Hematopoietic multipotent progenitor cell treated with erythropoietin and hydrocortisone succinate and interleukin-3 and kit ligand, for 17 days (in vitro differentiated cells): ENCODE measurements at places on chromosomes 11 and 22.

GRCh38 chr11:126884594-126884993 lies 116.0 kb downstream of the KIRREL3 start:
- DNase-seq = no peak

- DNase-seq = no peak
Observed at GRCh38 chr11:68615657-68616056, 68.7 kb upstream of the GAL start.

- DNase-seq = no peak
Observed at GRCh38 chr11:46285173-46285572, 7.7 kb downstream of the CREB3L1 start.

GRCh38 chr11:113952070-113952469 lies 22.8 kb upstream of the HTR3A start:
- DNase-seq = no peak

- no peak for DNase-seq
Observed at GRCh38 chr11:94831529-94831928, 63.4 kb downstream of the AMOTL1 start.

- DNase-seq = no peak
Observed at GRCh38 chr11:86138958-86139357, 70.1 kb upstream of the PICALM start.

DNA sequence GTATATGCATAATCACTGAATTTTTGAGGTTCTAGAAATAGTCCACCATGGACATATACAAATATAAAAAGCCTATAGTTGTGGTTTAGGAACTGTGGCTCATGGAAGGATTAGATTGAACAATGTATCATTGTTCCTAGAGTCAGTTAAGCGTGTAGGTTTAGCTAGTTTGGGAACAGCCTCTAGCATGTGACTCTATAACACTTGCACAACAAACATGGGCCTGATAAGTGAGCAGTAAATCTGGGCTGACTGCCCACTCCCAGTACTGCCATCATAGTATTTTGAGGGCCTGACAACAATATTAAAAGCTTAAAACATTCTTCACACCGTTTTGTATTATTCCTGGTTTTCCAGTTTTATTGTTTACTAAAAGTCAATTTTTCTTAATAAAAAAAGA lies 47.0 kb downstream of the YAP1 start:
- DNase-seq = no peak

DNA sequence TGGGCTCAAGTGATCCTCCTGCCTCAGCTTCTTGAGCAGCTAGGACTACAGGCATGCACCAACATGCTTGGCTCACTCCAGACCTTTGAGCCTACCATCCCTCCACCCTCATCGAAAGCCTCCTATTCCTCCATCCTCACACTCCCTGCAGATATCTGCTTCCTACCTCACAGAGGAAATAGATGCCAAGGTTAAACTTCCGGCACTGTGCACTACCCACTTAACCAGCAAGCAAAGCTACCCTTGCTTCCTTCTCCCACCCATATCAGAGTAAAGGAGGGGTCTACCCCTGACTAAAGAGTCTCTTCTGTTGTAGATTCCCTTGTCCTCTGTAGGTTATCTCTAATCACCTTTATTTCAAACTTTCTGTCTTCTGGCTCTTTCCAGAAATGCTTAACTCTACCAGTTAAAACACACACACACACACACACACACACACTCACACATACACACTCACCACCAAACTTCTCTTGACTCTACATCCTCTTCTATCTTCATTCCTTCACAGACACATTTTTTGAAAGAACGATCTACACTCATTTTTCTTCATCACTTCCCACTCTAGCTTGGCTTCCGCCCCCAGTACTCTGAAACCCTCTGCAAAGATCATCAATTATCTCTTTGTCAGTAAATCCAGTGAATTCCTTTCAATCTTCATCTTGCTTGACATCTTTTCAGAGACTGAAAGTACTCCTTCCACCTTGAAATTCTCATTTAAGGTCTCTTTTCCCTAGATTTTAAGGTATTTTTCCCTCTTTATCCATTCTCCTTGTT lies 10.9 kb upstream of the SIK2 start:
- DNase-seq = no peak

DNA sequence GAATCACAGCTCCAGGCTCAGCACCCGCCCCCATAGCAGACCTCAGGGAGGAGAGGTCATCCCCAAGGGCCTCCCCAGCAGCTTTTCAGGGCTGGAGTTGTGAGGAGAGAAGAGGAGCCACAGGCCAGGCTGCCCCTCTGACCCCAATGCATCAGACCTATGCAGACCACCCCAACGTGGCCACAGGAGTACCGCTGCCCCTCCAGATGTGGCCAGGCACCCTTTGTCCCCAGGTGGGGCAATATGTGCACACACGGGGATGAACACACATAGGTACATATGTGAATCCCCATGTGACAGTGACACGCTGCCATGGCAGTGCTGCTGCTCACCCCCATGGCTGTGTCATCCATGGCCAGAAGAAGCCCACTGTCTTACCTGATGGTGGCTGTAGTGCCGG lies 10.9 kb downstream of the USH1C start:
- DNase-seq = no peak

DNA sequence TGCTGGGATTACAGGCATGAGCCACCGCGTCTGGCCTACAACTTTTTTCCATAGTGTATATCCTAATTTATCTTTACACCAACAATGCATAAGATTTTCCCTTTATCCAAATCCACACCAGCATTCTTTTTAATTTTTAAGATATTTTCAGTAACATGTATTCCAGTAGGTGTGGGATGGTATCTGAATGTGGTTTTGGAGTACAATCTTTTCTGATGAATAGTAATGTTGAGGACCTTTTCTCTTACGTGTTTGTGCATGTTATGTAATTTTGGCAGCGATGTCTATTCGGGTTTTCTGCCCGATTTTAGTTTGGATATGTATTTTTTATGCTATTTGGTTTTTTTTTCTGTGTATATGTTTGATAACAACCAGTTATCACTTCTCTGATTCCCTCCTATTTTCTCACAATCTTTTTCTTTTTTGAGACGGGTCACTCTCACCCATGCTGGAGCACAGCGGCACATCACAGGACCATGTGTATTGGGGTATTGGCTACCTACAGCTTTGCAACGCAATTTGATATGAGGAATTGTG lies 114.6 kb upstream of the GRK3 start:
- DNase-seq = no peak

GRCh38 chr11:8998017-8998416 lies 5.8 kb downstream of the NRIP3 start:
- DNase-seq = no peak

DNA sequence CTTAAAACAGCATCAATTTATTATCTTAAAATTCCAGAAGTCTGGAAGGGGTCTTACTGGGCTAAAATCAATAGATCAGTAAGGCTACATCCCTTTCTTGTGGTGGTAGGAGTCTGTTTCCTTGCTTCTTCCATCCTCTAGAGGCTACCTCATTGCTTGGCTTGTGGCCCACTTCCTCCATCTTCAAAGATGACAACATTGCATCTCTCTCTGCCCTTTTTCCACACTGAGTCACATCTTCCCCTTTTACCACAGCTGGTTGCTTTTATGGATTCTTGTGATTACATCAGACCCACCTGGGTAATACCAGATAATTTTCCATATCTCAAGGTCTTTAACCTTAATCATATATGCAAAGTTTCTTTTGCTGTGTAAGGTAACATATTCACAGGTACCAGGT lies 60.9 kb downstream of the GRIA4 start:
- no peak for DNase-seq

DNA sequence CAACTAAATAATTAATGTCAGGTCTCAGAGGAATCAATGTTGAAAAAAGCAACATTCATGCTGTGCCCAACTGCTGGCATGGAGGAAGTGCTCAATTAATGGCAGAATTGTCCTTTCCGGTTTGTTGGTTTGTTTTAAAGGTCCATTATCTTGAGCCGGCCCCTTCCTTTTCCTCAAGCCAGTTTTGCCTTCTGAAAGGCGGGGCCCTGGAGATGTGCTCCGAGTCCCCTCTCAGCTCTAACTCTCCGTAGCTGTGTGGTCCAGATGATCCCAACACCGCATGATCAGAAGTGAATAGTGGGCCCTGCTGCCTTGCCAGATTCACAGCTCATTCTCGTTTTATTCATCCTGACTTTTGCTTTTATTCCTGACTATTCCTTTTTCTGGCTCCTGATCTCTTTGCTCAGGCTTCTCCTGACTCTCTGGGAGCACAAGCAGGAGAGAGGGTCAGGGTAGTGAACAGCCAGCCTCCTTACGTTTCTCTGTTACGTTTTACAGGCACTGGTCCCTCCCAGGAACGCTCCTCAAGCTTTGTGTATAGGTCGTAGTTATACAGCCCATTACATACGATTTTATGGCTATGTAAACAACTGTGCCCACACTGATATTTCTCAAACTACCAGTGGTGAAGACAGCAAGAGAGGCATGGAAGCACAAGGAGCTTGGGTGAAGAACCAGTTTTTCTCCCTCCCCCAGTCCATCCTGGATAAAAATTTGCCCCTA lies 265.9 kb downstream of the LARGE1 start:
- DNase-seq = no peak

GRCh38 chr11:128763224-128763623 lies 69.4 kb downstream of the FLI1 start:
- no peak for DNase-seq

- DNase-seq = no peak
Observed at GRCh38 chr11:33926671-33927552, 35.0 kb upstream of the LMO2 start.

DNA sequence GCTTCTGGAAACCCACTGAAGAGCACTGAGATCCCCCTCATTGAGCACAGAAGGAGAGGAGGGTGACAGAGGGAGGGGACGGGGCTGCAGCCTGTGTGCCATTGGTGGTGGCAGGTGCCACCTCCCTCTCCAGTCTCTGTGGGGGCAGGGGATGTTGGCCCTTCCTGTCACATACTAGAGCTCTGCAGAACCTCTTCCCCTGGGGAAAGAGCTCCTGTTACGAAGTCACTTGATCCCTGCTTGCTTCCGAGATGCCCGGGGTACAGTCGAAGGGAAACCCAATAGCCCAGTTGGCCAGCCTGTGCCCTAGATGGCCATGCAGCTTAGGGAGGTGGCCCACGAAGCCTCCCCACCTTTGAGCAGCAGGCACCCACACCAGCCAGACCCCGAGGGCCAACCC lies 29.4 kb downstream of the DAGLA start:
- no peak for DNase-seq

GRCh38 chr11:78194490-78194889 lies 5.8 kb downstream of the USP35 start:
- no peak for DNase-seq

GRCh38 chr11:60280412-60280811 lies at the start of gene MS4A4A:
Gene MS4A4A, plus strand, starts transcription at chr11:60280666. Its CDS starts 10 bp downstream, at chr11:60280676.
- DNase-seq = no peak

GRCh38 chr11:17528181-17528691 lies 16.0 kb downstream of the USH1C start:
- DNase-seq = no peak

DNA sequence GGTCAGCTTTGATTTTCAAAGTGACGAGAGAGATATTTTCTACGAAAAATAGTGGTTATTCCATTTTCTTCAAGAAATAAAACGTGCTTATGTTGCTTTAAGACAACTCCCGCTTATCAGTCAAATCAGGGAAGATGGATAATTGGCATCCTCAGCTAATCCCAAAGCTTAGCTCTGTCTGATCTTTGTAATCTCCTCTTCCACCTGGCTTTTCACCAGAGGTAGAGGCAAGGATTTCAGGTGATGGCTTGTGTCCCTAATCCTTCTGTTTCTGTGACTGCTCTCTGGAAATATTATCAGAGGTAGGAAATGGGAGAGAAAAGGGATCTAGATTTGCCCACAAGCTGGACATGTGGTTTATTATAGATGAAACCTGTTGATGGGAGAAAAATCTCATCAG lies 78.9 kb downstream of the DBX1 start:
- no peak for DNase-seq

DNA sequence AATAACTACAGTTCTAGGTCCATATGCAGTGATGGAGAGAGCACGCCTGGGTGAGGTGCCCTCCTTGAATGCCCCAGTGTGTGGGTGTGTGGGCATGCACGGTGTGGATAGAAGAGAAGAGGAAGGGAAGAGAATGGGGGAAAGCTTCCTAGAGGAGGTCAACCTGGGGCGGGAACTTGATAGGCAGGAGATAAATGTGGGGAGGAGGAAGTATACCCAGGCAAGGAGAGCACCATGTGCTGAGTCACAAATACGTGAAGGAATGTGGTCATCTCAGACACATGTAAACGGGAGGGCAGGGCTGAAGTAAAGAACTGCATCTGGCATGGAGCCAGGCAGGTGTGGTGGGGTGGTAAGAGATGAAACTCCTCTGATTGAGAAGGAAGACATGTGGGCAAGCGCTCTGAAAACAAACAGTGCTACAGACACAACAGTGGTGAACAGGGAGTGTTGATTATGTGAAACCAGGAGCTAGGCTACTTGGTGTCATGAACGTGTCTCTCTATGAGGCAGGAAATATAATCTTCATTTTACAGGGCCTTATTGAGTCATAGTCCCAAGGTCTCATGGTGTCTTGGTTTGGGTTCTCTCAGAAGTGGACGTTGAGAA lies 61.5 kb upstream of the EED start:
- DNase-seq = peak; percentile 67

GRCh38 chr22:32684822-32685187 lies 116.7 kb upstream of the TIMP3 start:
- no peak for DNase-seq

DNA sequence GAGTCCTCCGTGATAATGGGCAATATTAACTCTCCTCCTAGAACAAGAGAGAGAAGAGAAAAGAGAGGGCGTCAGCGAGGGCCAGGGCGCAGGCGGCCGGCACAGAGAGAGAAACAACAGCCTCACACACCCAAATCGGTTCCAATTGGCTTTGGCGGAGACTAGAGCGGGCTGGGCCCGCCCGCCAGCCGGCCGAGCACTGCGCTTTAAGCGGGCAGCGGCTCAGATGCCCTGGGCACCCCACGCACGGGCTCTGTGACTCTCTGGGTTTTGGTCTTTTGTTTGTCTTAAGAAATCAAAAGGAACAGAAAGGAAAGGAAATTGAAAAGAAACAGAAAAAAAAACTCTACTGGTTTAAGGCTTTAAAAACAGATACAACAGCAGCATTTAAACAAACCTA lies 17.0 kb downstream of the SLC22A12 start:
- DNase-seq = no peak

- peak; percentile 67 for DNase-seq
Observed at GRCh38 chr11:27388001-27388400, 25.0 kb upstream of the CCDC34 start.

DNA sequence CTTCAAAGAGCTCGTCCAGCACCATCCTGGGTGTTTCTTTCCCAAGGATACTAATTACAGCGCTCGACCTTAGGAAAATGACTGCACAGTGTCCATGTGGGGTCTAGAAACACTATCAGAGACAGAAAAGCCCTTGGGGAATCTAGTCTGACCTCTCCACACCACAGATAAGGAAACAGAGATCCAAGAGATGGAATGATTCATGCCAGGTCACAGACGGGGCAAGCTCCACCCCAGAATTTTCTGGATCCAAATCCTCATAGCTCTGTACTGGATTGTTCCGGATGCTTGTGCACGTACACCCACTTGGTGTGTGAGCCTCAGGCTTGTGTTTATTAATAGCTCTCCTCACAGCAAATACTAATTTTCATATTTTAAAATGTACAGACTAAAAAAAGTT lies 11.3 kb downstream of the ABTB2 start:
- DNase-seq = no peak

GRCh38 chr11:61735391-61735790 lies 17.0 kb upstream of the MYRF start:
- no peak for DNase-seq
